ENCODE measurements at places on chromosomes 11 and 22.

DNA sequence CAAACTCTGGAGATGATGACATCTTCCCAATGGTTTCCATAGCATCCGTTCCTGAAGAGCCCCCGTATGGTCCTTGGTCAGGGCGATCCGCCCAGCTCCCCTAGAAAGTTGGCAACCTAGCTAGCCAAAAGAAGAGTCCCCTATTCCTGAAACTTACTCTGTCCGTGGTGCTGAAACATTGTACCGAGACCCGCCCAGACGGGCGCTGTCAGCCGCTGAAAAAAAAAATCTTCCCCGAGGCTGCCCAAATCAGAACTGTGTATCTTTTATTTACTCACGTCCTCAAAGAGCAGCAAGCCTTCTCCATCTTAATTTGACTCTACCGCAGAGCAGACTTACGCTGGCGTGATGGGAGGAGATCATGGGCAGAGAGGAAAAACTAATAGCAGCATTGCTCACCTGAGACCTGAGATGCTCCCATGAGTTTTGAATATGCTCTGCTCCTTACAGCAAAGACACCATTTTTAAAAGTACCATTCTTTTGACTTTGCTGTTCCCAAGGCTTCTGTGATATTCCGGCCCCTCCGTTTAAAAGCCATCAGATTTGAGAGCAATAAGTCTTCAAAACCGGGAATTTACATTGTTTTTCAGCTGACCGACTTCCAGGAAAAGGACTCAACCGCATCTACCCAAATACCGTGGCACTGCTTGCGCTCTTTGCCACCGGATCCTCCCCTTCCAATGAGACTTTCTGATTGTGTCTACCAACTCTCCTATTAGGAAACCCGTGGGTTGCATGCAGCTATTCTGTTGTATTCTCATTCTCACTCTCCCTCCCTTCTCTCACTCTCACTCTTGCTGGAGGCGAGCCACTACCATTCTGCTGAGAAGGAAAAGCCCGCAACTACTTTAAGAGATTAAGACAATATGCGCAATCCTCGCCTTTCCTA, at the start of gene SLC17A6:
Gene SLC17A6 (plus strand): TSS at position 786 of the 890 bp plus-strand sequence. CDS start 153 bp downstream, outside the sequence.
- DNase-seq: no peak

GRCh38 chr22:44971651-44972362, 38.0 kb downstream of the PHF21B start:
- no peak for DNase-seq

- DNase-seq: no peak
Observed at GRCh38 chr11:104442321-104442720, 278.4 kb upstream of the PDGFD start.

GRCh38 chr11:1889224-1889930, 2.3 kb downstream of the PRR33 start:
- DNase-seq: no peak

DNA sequence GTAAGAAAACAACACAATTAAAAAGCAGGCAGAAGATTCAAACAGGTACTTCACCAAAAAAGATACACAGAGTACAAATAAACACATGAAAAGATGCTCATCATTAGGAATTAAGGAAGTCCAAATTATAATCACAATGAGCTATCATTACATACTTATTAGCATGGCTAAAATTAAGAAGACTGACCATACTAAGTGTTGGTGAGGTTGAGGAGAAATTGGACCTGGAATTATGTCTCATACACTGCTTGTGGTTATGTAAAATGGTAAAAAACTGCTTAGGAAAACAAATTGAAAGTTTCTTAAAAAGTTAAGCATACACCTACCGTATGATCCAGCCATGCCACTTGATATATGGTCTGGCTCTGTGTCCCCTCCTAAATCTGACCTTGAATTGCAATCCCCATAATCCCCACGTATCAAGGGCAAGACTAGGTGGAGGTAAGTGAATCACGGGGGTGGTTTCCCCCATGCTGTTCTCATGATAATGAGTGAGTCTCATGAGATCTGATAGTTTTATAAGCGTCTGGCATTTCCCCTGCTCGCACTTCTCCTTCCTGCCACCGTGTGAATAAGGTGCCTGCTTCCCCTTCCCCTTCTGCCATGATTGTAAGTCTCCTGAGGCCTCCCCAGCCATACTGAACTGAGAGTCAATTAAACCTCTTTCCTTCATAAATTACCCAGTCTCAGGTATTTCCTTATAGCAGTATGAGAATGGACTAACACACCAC, 4.8 kb downstream of the SAAL1 start:
- DNase-seq: no peak

DNA sequence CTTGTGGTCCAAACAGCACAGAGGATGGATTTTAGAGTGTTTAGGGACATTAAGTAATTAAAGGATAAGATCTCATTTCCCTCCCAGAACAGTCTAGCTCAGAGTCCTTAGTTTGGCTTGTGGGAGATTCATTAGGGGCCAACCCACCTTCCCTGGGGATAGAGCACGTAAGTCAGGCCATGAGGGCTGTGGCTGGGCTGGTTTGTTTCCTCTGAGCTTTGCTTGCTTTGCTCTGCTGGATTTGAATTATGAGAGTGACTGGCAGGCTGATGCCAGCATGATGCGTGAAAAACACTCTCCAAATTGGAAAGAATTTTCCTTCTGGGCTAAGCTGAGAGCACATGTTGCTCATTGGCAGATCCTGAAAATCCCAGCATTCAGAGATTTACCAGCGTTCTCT, 84.7 kb upstream of the HEPHL1 start:
- DNase-seq: no peak

DNA sequence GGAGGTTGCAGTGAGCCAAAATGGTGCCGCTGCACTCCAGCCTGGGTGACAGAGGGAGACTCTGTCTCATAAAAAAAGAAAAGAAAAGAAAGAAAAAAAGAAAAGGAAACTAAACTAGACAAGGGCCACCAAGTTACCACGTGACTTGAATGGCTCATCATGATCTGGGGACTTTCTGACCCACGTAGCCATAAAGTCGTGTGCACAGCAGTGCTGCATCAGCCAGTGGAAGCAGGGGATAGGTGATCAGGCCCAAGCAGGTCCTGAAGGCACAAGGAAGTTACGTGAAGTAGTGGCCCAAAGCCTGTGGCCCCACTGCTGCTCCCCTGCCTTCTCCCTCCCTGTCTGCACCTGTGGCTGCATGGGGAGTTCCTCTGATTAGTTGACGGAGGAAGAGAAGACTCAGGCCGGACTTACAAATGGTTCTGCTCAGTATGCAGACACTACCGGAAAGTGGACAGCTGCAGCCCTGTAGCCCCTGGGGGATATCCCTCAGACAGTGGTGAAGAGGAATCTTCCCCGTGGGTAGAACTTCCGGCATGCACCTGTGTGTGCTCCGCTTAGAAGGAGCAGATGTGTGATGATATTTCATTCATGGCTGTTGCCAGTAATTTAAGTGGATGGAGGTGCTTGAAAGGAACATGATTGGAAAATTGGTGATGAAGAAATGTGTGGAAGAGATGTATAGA, 18.2 kb upstream of the CD81 start:
- DNase-seq: no peak

DNA sequence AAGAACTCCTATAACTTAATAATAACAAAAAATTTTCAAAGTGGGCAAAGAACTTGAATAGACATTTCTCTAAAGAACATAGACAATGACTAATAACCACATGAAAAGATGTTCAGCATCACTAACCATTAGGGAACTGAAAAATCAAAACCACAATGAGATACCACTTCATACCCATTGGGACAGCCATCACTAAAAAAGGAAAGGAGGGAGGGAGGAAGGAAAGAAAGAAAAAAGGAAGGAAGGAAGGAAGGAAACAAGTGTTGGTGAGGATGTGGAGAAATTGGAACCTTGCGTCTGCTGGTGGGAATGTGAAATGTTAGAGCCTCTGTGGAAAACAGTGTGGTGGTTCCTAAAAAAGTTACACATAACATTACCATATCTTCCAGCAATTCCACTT, 55.8 kb downstream of the MS4A13 start:
- DNase-seq: no peak
